ENCODE measurements at places on chromosomes 2 and 18. TPM values are rescaled to one million over a fixed set of nuclear protein-coding genes. Genes with fewer than 3 reads are reported as not detected.

- no peaks in the 10 kb centered on the region for H3K4me1 ChIP-seq
- no peaks in the 10 kb centered on the region for H3K36me3 ChIP-seq
- H3K27me3 ChIP-seq: no peaks in the 10 kb centered on the region
- no peak overlapping the region for H3K27ac ChIP-seq
- no peak overlapping the region for H3K4me3 ChIP-seq
Measured at GRCh38 chr2:32342801-32343200, 14.0 kb upstream of the BIRC6 start.

DNA sequence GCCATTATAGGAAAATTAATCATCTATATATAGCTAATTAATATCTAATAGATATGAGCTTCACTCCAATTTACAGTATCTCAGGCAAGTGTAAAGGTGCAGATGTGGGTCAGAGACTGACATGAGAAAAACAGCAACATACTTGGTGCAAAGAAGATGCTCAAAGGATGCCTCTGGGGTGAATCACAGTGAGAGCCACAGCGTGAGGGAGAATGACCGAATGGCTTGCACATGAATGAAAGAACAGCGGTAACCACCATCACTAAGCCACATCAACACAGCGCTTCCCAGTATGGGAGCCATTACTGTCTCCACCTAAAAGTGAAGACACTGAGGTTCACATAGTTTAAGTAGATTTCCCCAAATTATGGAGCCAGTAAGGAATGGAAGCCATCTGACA lies 423.4 kb upstream of the ID2 start:
- no peak overlapping the region for H3K27ac ChIP-seq
- H3K36me3 ChIP-seq: no peaks in the 10 kb centered on the region
- no peak overlapping the region for H3K4me3 ChIP-seq
- no peaks in the 10 kb centered on the region for H3K4me1 ChIP-seq

The MEP1B gene
- not detected for polyA plus RNA-seq

The STARD6 gene
- not detected for polyA plus RNA-seq

DNA sequence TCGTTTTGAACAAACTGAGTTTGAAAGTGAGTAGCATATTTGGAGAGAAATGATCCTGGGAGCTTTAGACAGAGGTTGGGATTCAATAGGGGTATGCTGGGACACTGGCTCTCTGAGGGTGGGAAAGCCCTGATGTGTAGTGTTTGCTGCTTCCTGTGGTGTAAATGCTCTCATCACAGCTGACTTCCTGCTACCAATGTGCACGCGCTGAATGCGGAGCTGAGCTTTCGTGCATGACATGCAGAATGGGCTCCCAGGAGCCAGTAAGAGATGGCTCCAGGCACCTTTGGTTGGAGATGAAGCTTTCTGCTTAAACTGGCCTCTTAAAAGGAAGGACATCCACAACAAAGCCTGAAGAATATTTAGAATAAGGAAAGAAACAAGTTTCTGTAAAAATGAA lies 224.1 kb upstream of the CCDC150 start:
- H3K4me1 ChIP-seq: peaks cover 6% of the 10 kb centered on the region
- DNase-seq: peak; percentile 5
- no peaks in the 10 kb centered on the region for H3K36me3 ChIP-seq
- no peaks in the 10 kb centered on the region for H3K27me3 ChIP-seq

- H3K36me3 ChIP-seq: peaks cover 3% of the 10 kb centered on the region
- peak; percentile 39 for DNase-seq
- no peaks in the 10 kb centered on the region for H3K27me3 ChIP-seq
- peak overlapping the region; percentile 5 for H3K4me3 ChIP-seq
Measured at GRCh38 chr18:32096946-32097345, 5.3 kb downstream of the RNF138 start.

- no peaks in the 10 kb centered on the region for H3K4me1 ChIP-seq
- no peak overlapping the region for H3K27ac ChIP-seq
- DNase-seq: no peak
- no peaks in the 10 kb centered on the region for H3K27me3 ChIP-seq
- no peaks in the 10 kb centered on the region for H3K36me3 ChIP-seq
- H3K4me3 ChIP-seq: no peak overlapping the region
Measured at GRCh38 chr2:152466041-152466440, 131.1 kb downstream of the FMNL2 start.

GRCh38 chr2:171921970-171922229 lies 361 bp upstream of the HAT1 start:
- no peaks in the 10 kb centered on the region for H3K27me3 ChIP-seq
- H3K27ac ChIP-seq: peak overlapping the region; percentile 95
- H3K36me3 ChIP-seq: peaks cover 6% of the 10 kb centered on the region
- DNase-seq: no peak
- peak overlapping the region; percentile 70 for H3K4me3 ChIP-seq

- no peaks in the 10 kb centered on the region for H3K4me1 ChIP-seq
- no peak overlapping the region for H3K4me3 ChIP-seq
Measured at GRCh38 chr18:7413906-7414305, 153.2 kb upstream of the PTPRM start.

The PPP1R1C gene
- polyA plus RNA-seq: not detected

DNA sequence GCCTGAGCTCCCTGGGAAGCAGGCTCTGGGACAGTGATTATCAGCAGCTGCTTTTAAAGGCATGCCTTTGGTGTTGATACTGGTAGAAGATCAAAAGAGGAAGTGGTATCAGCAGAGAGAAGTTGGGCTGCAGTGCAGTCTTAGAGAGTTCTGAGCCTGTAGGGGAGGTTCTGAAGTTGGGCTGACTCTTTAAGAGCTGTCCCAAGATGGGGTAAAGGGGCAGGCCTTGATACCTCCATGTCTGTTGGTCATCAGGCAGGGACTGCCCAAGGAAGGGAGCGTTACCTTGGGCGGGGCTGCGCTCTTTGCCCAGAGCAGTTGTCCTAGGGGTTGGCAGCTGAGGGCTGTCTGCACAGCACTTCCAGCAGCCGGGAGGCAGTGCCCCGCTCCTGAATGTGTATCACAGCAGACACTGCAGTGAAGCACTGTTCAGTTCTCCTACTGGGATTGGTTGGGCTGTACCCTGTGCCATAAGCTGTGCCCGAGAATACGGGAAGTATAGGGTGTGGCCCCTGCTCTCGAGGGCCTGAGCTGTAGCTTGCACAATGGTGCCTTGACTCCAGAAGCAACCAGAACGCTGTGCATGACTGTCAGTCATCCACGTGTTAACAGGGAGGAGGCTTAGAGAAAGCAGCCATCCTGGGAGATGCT lies 177.0 kb downstream of the CTIF start:
- H3K4me3 ChIP-seq: no peak overlapping the region
- H3K27me3 ChIP-seq: no peaks in the 10 kb centered on the region

The KIF5C gene
- 3.0 TPM for polyA plus RNA-seq

The GCC2 gene
- 13.7 TPM for polyA plus RNA-seq

GRCh38 chr2:120388222-120389035 lies 42.5 kb downstream of the INHBB start:
- DNase-seq: no peak
- no peaks in the 10 kb centered on the region for H3K4me1 ChIP-seq
- no peaks in the 10 kb centered on the region for H3K27me3 ChIP-seq
